ENCODE measurements at places on chromosomes 16 and 17.

DNA sequence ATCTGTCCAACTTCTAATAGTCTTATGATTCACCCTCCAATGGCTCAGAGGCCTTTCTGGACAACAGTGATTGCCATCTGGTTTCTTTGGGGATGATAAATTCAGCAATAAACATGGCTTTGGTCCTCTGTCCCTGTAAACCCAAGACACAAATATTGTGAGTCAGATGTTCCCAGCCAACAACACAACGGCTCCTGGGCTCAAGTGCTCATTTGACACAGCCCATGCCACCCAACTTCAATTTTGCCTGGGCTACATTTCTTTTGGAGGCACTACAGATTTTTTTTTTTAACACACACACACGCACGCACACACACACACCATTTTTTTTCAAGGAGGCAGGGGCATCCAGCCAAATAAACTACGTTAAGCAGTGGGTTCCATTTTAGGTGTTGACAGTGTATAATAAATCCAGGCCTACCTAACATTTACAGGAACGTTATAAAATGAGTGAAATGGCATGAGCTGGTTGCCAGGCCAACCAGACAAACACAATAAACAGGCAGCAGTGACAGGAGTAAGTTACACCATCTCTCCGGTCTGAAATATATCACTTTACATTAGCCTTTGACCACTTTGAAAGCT, 939.9 kb upstream of the SOX9 start:
- DNase-seq, result no peak

DNA sequence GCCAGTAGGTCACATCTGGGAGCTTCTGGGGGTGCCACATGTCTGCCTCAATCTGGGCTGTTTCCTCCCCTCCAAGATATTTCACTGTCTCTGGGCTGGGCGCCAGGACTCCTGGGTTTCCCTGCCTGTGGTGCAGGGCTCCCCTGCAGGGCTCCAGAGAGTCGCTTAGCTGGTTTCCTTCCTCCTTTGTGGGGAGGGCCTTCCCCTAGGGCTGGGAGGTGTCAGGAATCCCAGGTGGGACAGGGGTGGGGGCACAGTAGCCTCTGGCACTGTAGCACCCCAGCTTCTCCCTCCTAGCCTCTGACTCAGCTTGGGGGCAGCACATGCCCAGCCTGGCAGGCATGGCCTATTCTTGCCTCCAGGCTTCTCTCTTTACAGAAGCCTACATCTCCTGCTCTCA, 2.6 kb downstream of the RARA start:
- no peak for DNase-seq

GRCh38 chr17:63514974-63515373, 8.2 kb upstream of the KCNH6 start:
- no peak for DNase-seq

GRCh38 chr16:87198328-87198832, 118.8 kb downstream of the C16orf95 start:
- DNase-seq, result no peak

GRCh38 chr17:74097450-74098135, 105.9 kb upstream of the RPL38 start:
- no peak for DNase-seq

GRCh38 chr17:65297384-65297783, 160.2 kb downstream of the RGS9 start:
- DNase-seq, result no peak

- no peak for DNase-seq
These were observed 8.4 kb downstream of the CDH11 start for GRCh38 chr16:65113441-65113840.

DNA sequence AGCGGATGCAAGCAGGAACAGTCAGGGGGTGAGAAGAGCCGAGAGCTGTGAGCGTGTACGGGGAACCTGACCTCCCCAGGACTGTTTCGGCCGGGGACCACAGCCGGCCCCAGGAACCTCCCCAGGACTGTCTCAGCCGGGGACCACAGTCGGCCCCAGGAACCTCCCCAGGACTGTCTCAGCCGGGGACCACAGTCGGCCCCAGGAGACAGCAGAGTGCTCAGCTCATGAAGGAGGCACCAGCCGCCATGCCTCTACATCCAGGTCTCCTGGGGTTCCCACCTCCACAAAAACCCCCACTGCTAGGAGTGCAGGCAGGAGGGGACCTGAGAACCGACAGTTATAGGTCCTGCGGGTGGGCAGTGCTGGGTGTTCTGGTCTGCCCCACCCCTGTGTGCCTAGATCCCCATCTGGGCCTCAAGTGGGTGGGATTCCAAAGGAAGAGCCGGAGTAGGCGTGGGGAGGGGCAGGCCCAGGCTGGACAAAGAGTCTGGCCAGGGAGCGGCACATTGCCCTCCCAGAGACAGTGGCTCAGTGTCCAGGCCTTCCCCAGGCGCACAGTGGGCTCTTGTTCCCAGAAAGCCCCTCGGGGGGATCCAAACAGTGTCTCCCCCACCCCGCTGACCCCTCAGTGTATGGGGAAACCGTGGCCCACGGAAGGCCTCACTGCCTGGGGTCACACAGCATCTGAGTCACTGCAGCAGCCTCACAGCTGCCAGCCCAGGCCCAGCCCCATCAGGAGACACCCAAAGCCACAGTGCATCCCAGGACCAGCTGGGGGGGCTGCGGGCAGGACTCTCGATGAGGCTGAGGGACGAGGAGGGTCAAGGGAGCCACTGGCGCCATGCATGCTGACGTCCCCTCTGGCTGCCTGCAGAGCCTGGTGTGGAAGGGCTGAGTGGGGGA, 4.3 kb downstream of the RHBDF1 start:
- no peak for DNase-seq

- DNase-seq, result no peak
These were observed 5.1 kb downstream of the GGA2 start for GRCh38 chr16:23505180-23505665.

DNA sequence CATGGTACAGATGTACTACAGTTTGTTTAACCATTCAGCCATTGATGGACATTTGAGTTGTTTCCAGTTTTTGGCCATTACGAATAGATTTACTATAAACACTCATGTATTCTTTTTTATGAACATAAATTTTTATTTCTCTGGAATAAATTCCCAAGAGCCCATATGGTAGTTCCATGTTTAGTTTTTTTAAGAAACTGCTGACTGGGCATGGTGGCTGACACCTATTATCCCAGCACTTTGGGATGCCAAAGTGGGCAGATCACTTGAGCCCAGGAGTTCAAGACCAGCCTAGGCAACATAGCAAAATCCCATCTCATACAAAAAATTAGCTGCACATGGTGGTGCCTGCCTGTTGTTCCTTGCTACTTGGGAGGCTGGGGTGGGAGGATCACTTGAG, 30.3 kb downstream of the PRAC1 start:
- no peak for DNase-seq

- DNase-seq, result no peak
These were observed 684 bp upstream of the SPIRE2 start for GRCh38 chr16:89827383-89828198.

GRCh38 chr17:38604479-38605403, 1.0 kb downstream of the SRCIN1 start:
- DNase-seq, result no peak

GRCh38 chr17:65634533-65634932, 73.1 kb upstream of the AXIN2 start:
- DNase-seq, result no peak

DNA sequence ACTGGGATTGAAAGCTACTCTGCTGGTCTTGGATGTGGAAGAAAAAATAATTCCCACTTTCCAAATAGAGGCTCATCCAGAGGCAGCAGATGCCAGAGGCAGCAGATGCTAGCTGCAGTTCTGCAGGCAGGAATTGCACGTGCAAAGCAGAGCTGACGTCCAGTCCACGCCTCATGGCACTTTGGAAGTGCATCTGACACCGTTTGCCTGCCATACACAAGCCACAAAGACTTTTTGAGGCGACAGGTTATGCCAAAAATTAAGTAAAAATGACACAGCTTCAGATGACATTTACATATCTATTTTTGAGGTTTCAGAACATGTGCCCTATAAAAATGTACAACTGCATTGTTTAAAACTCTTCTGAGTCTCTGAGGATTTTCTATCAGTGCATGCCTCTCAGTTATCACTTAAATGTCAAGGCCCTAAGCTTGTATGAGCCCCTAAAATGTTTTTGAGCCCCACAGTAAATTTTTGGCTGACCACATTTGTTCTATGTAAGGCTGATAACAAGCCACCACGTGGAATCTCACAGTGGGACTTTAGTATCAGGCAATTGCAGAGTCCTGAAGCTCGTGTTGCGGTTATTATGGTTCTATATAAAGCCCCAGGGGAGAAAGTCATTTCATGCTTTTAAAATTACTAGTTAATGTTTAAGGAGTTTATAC, 239.2 kb downstream of the PRKCA start:
- DNase-seq, result no peak

- no peak for DNase-seq
These were observed 181.1 kb downstream of the C16orf78 start for GRCh38 chr16:49554681-49555080.

GRCh38 chr17:50629902-50630301, 4.8 kb upstream of the ABCC3 start:
- no peak for DNase-seq

GRCh38 chr16:84443166-84443802, 61.2 kb downstream of the MEAK7 start:
- DNase-seq, result no peak

GRCh38 chr17:8844229-8845218, 22.9 kb downstream of the PIK3R6 start:
- no peak for DNase-seq

- DNase-seq, result no peak
These were observed 7.8 kb downstream of the ADGRG3 start for GRCh38 chr16:57675741-57676551.

DNA sequence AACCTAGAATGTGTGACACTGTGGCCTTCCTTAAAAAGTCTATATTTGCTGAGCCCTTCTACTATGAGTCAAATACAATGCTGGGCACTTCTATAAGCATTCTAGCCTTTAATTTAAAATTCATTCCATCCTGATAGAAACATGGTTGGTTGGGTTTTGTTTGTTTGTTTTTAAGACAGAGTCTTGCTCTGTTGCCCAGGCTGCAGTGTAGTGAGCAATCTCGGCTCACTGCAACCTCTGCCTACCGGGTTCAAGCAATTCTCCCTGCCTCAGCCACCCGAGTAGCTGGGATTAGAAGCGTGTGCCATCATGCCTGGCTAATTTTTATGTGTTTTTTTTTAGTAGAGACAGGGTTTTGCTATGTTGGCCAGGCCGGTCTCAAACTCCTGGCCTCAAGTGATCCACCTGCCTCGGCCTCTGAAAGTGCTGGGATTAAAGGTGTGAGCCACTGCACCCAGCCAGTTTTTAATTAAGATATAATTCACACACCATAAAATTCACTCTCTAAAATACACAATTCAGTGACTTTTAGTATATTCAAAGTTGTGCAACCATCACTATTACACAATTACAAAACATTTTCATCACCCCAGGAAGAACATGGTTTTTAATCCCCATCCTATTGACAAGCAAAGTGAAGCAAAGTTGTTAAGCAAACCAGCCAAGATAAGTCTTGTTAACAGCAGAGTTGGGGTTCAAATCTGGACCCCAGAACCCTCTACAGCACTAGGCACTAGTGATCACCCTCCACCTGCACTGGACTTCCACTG, 42.8 kb downstream of the CMTM4 start:
- DNase-seq, result no peak

DNA sequence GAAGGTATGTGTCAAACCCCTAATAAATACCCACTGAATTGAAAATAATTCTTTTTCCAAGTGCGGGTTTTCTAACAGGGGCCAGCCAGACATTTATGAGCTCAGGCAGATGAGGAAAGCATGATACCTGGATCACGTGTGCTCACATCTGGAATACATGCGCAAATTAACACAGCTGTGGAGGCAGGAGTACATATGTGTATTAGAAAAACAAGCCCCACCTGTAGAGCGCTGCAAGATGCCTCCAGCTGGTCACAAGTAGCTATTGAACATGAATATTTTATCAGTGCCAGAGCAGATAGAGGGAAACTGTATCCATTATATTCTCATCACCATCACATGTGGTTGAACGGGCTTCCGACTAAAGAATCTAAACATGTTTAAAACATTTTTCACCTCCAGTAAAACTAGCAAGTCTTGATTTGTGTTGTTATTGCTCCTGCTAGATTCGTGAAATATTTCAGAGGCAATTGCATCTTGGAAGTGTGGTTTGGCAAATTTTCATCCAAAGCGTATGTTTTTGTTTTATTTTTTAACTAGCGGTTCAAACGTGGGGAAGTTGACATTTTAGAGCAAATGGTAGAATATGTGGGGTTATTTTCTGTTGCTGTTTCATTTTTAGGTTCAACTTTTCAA, 482.8 kb downstream of the CDH13 start:
- DNase-seq, result no peak

DNA sequence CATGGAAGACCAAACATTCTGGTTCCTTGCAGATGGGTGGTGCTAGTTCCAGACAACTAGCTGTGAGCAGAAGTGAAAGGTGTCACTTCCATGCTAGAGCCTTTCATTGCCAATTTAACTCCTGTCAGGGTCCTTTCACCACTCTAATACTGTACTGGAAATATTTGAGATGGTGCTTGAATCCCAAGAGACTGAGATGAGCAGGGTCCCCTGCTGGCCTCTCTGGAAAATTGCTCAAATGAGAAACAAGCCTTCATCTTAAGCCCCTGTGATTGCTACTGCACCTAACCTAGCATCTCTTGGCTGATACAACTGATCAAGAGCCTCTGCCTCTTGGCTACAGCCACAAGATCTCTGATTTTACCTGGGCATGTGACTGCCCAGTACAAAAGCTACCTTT, 7.4 kb upstream of the VAC14 start:
- no peak for DNase-seq

DNA sequence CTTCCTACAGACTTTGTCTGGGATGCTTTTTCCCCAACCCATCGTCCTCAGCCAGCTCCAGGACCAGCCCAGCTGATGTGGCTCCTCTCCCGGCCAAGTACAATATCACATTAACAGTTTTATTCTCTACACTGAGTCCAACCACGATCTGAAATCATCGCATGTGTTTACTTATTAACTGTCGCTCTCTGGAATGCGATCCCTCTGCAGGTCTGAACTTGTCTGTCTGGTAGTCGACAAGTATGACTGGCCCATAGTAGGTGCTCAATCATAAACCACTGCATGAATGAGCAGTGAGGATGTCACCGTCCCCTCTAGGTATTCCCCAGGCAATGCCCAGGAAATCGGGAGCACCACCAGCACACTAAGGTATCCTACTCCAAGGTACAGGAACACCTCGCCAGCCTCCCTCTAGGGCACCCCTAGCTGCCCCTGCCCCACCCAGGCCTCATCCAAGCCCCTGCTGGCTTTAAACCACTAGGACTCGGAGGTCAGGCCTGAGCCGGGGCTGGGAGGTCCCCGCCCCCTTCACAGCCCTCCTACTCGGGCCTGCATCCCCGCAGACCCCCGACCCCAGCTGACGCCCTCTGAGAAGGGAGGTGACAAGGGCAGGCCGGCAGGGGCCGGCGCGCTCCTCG, 27.7 kb downstream of the RTN4RL1 start:
- DNase-seq, result no peak

GRCh38 chr16:12240036-12240435, 263.5 kb downstream of the SNX29 start:
- no peak for DNase-seq

GRCh38 chr17:18025241-18025944, 13.6 kb downstream of the ATPAF2 start:
- no peak for DNase-seq

Data from activated CD4-positive, CD25-positive, alpha-beta regulatory T cell treated with anti-CD3 and anti-CD28 coated beads, Interleukin-2, amount 50 U/mL, for 16 hours (primary cell).